Body of pancreas (tissue), 4 donors: ENCODE measurements at places on chromosomes 13 and 19. TPM values are rescaled to one million over a fixed set of nuclear protein-coding genes. Genes with fewer than 3 reads are reported as not detected.

GRCh38 chr13:94188201-94188854 is 291.2 kb downstream of the DCT start:
- H3K36me3 ChIP-seq, result no peaks in the 10 kb centered on the region
- no peak for DNase-seq
- no peaks in the 10 kb centered on the region for H3K27me3 ChIP-seq
- no peak overlapping the region for H3K4me3 ChIP-seq

- no peaks in the 10 kb centered on the region for H3K4me1 ChIP-seq
- no peak within 1 kb of the TSS for H3K4me3 ChIP-seq
- H3K36me3 ChIP-seq, result no peaks in the 10 kb centered on the region
- no peaks in the 10 kb centered on the region for H3K27me3 ChIP-seq
Measured at GRCh38 chr19:47992070-47992469, at the start of gene BSPH1. BSPH1 (minus strand) TSS chr19:47992170; CDS start chr19:47992081, 89 bp downstream.

GRCh38 chr19:6947745-6948144 is 60.4 kb downstream of the ADGRE1 start:
- H3K4me3 ChIP-seq, result no peak overlapping the region
- no peak for DNase-seq

DNA sequence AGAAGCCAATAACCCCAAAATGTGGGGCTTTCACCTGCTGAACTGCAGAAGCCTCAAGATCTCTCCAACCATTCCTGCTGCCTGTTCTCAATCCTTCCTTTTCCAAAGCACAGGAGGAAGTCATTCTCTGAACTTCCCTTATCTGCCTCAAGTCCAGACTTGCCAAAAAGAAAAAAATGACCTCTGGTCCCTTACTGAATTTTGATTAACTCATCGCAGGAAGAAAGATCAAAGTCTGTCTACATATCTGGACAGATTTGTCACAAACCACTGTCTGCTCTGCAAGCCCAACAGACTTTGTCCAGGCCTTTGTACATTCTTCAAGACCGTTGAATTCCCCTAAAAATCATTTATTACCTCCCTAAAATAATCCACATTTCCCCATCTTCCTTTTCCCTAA is 126.5 kb upstream of the NBEA start:
- H3K4me1 ChIP-seq, result peaks cover 7% of the 10 kb centered on the region
- no peaks in the 10 kb centered on the region for H3K36me3 ChIP-seq
- no peak for DNase-seq
- no peak overlapping the region for H3K4me3 ChIP-seq
- no peaks in the 10 kb centered on the region for H3K27me3 ChIP-seq

DNA sequence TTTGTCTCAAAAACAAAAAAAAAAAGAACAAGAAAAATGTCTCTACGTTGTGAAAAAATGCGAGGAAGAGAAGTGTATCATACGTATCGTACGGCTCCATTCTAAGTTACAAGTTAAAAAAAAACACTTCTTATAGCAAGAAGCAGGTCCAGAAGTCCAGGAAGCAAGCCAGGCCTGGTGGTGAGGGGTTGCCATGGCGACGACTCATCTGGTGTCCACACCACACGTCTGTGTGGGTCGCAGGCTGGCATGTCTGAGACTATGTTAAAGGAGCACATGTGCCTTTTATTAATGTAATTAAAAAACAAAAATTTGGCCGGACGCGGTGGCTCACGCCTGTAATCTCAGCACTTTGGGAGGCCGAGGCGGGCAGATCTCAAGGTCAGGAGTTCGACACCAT is 5.9 kb downstream of the MED16 start:
- peak; percentile 42 for DNase-seq
- H3K4me3 ChIP-seq, result no peak overlapping the region
- H3K27me3 ChIP-seq, result no peaks in the 10 kb centered on the region
- H3K27ac ChIP-seq, result no peak overlapping the region
- H3K36me3 ChIP-seq, result peaks cover 3% of the 10 kb centered on the region
- H3K4me1 ChIP-seq, result peaks cover 9% of the 10 kb centered on the region

DNA sequence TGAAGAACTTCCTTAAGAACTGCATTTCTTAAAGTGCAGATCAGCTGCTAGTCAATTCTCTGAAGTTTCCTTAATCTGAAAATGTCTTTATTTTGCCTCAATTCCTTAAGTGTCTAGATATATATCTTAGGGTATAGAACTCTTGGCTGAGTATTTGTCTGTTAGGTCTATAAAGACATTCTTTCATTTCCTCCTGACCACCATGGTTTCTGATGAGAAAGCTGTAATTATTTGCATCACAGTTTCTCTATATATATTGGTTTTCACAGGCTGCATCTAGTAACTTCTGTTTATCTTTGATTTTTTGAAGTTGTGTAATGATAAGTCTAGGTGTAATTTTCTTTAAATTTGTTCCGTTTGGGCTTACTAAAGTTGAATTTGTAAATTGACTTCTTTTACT is 15.2 kb downstream of the NDFIP2 start:
- no peak overlapping the region for H3K4me3 ChIP-seq
- peaks cover 28% of the 10 kb centered on the region for H3K4me1 ChIP-seq
- no peaks in the 10 kb centered on the region for H3K27me3 ChIP-seq
- H3K27ac ChIP-seq, result no peak overlapping the region
- DNase-seq, result no peak
- no peaks in the 10 kb centered on the region for H3K36me3 ChIP-seq

- no peaks in the 10 kb centered on the region for H3K36me3 ChIP-seq
- no peak for DNase-seq
- no peaks in the 10 kb centered on the region for H3K27me3 ChIP-seq
Measured at GRCh38 chr19:13420780-13421179, 85.5 kb downstream of the CACNA1A start.

DNA sequence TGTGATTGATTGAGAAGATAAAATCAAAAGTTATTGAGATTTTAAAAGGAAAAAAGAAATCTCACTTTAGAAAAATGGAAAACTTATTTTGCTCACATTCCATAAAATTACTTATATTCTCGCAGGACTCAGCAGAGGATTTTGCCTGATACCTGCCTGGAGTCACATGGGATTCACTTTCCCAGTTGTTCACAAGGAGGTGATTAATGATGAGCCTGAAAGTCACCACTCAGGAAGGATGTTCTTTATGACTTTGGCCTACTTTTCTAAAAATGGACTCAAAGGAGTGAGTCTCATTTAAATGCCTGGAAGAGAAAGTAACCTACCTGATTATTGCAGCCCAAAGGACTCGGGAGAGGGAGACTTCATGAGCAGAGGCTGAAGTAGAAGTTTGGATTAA is 34.5 kb upstream of the FAM216B start:
- H3K4me1 ChIP-seq, result no peaks in the 10 kb centered on the region
- no peak overlapping the region for H3K27ac ChIP-seq
- no peak for DNase-seq
- H3K4me3 ChIP-seq, result no peak overlapping the region
- no peaks in the 10 kb centered on the region for H3K36me3 ChIP-seq

Gene RFXAP
- total RNA-seq, result 0.33 TPM

Gene PTBP1
- 100 TPM for total RNA-seq

Gene ZIC5
- total RNA-seq, result not detected

Gene ZNF91
- total RNA-seq, result 43.3 TPM

Gene ALOX5AP
- 12.5 TPM for total RNA-seq

Gene ZNF610
- not detected for total RNA-seq

Gene POLR1G
- 1.8 TPM for total RNA-seq

Gene GRK1
- not detected for total RNA-seq
